ENCODE measurements at places on chromosomes 2 and 18.

DNA sequence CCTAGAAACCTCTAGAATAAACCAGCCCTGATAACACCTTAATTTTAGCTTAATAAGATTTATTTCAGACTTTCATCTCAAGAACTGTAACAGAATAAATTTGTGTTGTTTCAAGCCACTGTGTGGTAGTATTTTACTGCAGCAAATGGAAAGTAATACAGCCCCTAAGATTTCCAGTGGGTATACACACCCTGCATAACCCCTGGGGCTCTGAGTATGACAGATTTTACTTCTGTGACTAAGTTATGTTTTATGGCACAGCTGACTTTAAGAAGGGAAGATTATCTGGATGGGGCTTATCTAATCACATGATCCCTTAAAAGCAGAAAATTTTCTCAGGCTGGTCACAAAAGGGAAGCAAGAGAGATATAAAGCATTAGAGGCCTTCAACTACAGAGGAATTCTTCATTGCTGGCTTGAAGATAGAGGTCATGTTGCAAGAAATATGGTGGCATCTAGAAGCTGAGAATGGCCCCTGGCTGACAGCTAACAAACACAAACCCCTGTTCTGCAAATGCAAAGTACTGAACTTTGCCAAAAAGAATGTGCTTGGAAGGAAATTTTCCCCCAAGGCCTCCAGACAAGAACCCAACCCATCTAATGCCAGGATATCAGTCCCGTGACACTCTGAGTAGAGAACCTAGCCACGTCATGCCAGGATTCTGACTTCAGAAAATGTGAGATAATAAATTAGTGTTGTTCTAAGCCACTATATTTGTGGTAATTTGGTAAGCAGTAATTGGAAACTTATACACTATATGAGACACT is 67.8 kb upstream of the SLC9A2 start:
- DNase-seq = peak; percentile 34

- no peak for DNase-seq
Measured at GRCh38 chr2:15561574-15562344, 625 bp upstream of the NBAS start.

DNA sequence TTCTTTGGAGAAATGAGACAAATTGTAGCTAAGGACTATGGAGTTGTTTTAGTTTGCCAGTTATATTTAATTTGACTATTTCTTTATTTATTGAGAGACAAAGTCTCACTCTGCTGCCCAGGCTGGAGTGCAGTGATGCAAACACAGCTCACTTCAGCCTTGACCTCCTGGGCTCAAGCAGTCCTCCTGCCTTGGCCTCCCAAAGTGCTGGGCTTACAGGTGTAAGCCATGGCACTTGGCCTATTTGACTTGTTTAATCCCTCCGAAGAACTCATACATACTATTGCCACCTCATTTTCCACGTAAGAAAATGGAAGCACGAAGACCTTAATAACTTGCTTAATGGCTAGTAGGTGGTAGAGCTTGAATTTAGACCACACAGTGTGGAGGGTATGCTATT is 988 bp upstream of the RNF144A start:
- no peak for DNase-seq

- no peak for DNase-seq
Measured at GRCh38 chr18:49692906-49693716, 120.2 kb downstream of the ACAA2 start.

Data from esophagus muscularis mucosa (tissue), 4 donors.